Suprapubic skin (tissue), 4 donors: ENCODE measurements at places on chromosomes 5 and 9.

GRCh38 chr5:30100148-30100713 lies 1093.3 kb upstream of the CDH6 start:
- no peak overlapping the region for H3K27ac ChIP-seq
- H3K36me3 ChIP-seq: no peaks in the 10 kb centered on the region
- no peaks in the 10 kb centered on the region for H3K4me1 ChIP-seq
- H3K27me3 ChIP-seq: no peaks in the 10 kb centered on the region
- no peak overlapping the region for H3K4me3 ChIP-seq

DNA sequence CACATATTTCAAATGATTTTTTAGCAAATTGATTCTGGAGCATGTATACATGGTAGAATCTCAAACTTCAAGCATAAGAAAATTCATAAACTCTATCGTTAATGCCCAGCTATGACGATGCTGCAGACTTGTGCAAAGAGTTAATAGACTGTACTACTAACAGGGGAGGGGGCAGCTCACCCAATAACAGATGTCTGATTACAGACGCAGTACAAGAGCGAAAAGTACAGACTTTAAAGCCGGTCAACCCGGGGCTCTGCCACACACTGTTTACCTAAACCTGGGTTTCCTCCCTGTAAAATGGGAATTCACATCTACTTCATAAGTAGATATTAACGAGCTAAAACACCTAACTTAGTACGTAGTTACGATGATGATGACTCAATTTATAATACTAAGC lies 651 bp downstream of the TRIM23 start:
- DNase-seq: no peak
- H3K4me1 ChIP-seq: peaks cover 35% of the 10 kb centered on the region
- peak overlapping the region; percentile 88 for H3K27ac ChIP-seq
- peaks cover 2% of the 10 kb centered on the region for H3K36me3 ChIP-seq

DNA sequence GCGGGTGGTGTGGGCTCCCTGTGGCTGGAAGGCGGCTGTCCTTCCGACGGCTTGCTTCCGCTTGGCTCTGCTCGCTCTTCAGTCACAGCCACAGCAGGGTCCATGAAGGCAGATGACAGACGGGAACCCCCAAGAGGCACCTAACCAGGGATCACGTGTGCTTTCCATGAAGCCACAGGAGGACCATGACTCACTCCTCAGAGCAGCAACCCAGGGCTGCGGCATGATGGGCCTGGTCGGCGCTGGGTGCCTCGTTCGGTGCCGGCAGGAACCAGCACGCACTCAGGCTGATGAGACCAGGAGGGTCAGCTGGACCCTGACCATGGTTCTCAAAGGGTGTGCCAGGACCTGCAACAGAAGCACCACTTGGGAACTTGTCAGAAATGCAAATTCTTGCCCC lies 32.8 kb upstream of the MED10 start:
- H3K27ac ChIP-seq: no peak overlapping the region
- peaks cover 4% of the 10 kb centered on the region for H3K4me1 ChIP-seq
- no peaks in the 10 kb centered on the region for H3K36me3 ChIP-seq
- H3K27me3 ChIP-seq: no peaks in the 10 kb centered on the region
- DNase-seq: no peak
- no peak overlapping the region for H3K4me3 ChIP-seq

GRCh38 chr5:170536525-170536924 lies 32.7 kb downstream of the KCNIP1 start:
- H3K27ac ChIP-seq: no peak overlapping the region
- H3K27me3 ChIP-seq: no peaks in the 10 kb centered on the region
- H3K4me3 ChIP-seq: no peak overlapping the region

GRCh38 chr5:88085462-88085861 lies 183.2 kb downstream of the TMEM161B start:
- no peak for DNase-seq
- no peaks in the 10 kb centered on the region for H3K27me3 ChIP-seq
- H3K36me3 ChIP-seq: no peaks in the 10 kb centered on the region
- no peak overlapping the region for H3K27ac ChIP-seq
- no peak overlapping the region for H3K4me3 ChIP-seq

GRCh38 chr5:59117320-59117719 lies 534.4 kb downstream of the RAB3C start:
- no peak overlapping the region for H3K27ac ChIP-seq
- no peak for DNase-seq
- no peaks in the 10 kb centered on the region for H3K36me3 ChIP-seq

- H3K4me3 ChIP-seq: no peak overlapping the region
- H3K36me3 ChIP-seq: no peaks in the 10 kb centered on the region
- no peaks in the 10 kb centered on the region for H3K4me1 ChIP-seq
- no peak for DNase-seq
- peaks cover 18% of the 10 kb centered on the region for H3K27me3 ChIP-seq
- H3K27ac ChIP-seq: no peak overlapping the region
These were observed 12.7 kb upstream of the EBF1 start for GRCh38 chr5:159112436-159112835.

- H3K27ac ChIP-seq: no peak overlapping the region
- DNase-seq: no peak
- no peaks in the 10 kb centered on the region for H3K27me3 ChIP-seq
- no peak overlapping the region for H3K4me3 ChIP-seq
These were observed 29.1 kb upstream of the IL12B start for GRCh38 chr5:159359408-159359807.

- no peak overlapping the region for H3K27ac ChIP-seq
- DNase-seq: no peak
- H3K4me3 ChIP-seq: no peak overlapping the region
- no peaks in the 10 kb centered on the region for H3K27me3 ChIP-seq
These were observed 3.1 kb upstream of the FAM120AOS start for GRCh38 chr9:93456504-93456903.

DNA sequence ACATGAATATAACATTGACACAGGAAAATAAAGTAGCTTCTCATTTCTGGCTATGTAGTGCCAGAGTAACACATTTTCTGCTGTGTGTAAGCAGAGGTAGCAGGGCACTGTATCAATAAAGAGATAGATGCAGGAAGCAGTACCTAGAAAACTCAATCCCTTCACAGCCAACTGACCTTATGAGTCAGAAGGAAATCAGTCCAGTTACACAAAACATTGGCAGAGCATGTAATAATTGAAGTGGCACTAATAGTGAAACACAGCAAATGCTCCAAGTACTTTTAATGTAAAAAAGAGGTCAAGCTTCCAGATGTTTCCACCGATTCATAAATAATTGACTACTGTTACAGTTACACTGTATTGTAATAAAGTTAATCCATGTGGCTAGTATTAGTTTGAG lies 706.6 kb downstream of the EFNA5 start:
- H3K27ac ChIP-seq: no peak overlapping the region
- H3K4me3 ChIP-seq: no peak overlapping the region
- H3K36me3 ChIP-seq: no peaks in the 10 kb centered on the region
- no peak for DNase-seq

DNA sequence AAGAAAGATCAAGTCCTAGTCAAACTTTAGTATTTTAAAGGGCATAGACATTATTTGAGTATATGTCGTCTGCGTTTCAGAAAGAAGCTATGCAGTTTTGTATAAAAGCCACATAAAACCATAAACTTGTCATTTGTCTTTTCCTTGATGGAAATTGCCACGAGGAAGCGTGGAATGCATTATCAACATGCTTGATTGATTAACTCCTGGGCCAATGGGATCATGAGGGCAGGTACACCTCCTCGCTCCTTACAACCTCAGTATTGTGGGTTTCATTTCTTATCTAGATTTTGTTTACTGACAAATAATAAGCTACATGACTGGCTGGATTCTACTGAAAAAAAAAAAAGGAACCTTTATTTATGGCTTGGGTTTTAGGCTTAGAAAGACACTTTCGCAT lies 122.5 kb upstream of the RFX3 start:
- H3K27me3 ChIP-seq: no peaks in the 10 kb centered on the region
- H3K4me3 ChIP-seq: no peak overlapping the region
- H3K36me3 ChIP-seq: no peaks in the 10 kb centered on the region
- no peak overlapping the region for H3K27ac ChIP-seq

- H3K36me3 ChIP-seq: no peaks in the 10 kb centered on the region
- H3K4me1 ChIP-seq: peaks cover 86% of the 10 kb centered on the region
- peak overlapping the region; percentile 12 for H3K4me3 ChIP-seq
- H3K27me3 ChIP-seq: no peaks in the 10 kb centered on the region
- DNase-seq: no peak
These were observed 3.7 kb downstream of the GSN start for GRCh38 chr9:121271368-121272341.

- DNase-seq: no peak
- H3K4me3 ChIP-seq: no peak overlapping the region
- no peak overlapping the region for H3K27ac ChIP-seq
- no peaks in the 10 kb centered on the region for H3K36me3 ChIP-seq
- H3K4me1 ChIP-seq: no peaks in the 10 kb centered on the region
These were observed 348.1 kb downstream of the ELAVL2 start for GRCh38 chr9:23477908-23478307.

DNA sequence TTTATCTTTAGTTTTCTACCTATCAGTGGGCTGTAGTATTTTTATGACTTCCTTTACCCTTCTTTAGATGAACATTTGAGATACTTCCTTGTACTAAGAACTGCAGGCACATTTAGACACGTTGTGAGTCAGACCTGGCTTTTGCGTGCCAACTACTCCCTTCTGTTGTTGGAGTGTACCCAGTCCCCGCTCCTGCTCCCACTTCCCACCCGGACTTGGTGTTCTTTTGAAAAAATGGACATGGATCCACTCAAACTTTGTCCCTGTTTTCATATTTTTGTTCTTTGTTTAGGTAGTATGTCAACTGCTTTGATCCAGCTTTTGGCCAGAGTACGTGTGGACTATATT lies 60.7 kb downstream of the PARP8 start:
- peaks cover 21% of the 10 kb centered on the region for H3K4me1 ChIP-seq
- DNase-seq: no peak
- H3K27ac ChIP-seq: no peak overlapping the region
- H3K27me3 ChIP-seq: no peaks in the 10 kb centered on the region
